HT1080 (cell line): ENCODE measurements at places on chromosomes 4 and X. TPM values are rescaled to one million over a fixed set of nuclear protein-coding genes. Genes with fewer than 3 reads are reported as not detected.

GRCh38 chrX:102546828-102547493, 30.4 kb upstream of the TMSB15A start:
- DNase-seq: no peak

Gene XKRX
- total RNA-seq: 0.13 TPM in 2 replicates

Gene GAGE12F
- not detected in 2 replicates for total RNA-seq

Gene REPS2
- 1.9 and 2.4 TPM in 2 replicates for total RNA-seq

Gene MAMLD1
- total RNA-seq: 1.7 and 3.0 TPM in 2 replicates

Gene NUDT11
- 6.4 and 6.8 TPM in 2 replicates for total RNA-seq
